Mucosa of gallbladder (tissue), 1 donor: ENCODE measurements at places on chromosomes 5 and 9. TPM values are rescaled to one million over a fixed set of nuclear protein-coding genes. Genes with fewer than 3 reads are reported as not detected.

DNA sequence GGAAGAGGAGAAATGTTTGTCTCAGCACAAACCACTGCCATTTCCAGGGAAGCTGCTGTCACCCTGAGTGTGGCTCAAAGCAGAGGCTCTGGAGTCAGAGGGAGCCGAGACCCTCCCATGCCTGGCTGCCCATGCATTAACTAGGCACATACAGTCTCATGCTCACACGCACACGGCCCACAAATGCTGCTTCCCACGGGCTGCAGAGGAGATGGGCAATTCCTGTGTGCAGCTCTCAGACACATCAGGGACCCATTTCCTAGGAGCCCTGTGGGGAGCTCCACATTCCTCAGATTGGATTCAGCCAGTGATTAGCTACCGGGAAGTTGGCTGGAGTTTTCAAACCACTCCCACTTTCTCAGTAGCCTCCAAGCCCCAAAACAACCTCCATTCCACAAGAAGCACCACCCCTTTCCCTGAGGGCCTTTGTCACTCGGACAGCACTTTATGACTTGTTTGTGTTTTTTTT lies 9.1 kb upstream of the PTGES start:
- DNase-seq, result no peak

- no peak for DNase-seq
Observed at GRCh38 chr9:31355159-31355882, 1029.1 kb upstream of the ACO1 start.

- DNase-seq, result no peak
Observed at GRCh38 chr5:179870952-179871351, 12.3 kb upstream of the MRNIP start.

DNA sequence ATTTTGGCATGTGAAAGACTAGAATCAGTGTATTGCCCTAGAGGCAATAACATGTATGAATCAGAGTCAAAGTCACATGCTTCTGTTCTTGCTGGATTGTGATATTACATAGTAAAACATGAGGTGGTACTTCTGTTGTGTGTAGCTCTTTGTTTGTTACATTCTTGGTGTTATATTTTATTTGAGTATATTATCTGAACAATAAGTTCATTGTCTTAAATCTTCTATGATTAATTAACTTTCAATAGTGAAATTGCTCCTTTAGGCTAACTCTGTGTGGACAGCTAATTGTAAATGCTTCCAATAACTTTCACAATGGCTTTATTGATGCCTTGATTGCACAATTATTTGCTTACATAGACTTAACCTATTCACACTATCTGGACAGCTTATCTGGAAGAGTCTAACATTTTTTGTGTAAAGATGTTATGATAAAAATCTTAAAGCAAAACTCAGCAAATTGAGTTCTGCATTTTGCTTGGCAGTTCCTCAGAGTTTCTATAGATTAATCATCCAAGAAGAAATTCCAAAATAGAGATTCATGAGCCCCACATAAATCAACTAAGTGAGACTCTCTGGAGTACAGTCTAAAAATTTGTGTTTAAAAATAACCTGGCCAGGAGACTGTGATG lies 239.6 kb upstream of the TUSC1 start:
- DNase-seq, result no peak

DNA sequence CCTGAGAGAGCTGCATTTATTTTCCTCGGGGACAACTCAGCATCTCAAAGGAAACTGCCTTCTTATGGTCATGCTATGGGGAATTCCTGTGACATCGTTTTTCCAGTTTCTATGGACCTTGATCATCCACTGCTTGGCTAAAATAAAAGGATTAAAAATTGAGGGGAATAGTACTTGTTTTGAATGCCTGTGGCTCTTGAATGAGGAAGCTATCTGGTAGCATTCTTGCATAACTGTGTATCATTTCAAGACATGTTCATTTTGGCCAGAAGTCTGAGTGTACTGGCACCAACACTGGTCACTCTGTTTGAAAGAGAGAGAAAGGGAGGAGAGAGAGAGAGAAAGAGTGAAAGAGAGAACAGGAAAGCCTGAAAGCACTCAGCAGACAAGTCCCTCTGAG lies 116.7 kb downstream of the DOCK2 start:
- no peak for DNase-seq

- peak; percentile 23 for DNase-seq
Observed at GRCh38 chr5:95620030-95620869, at the start of gene GPR150. Gene GPR150 (plus strand): TSS chr5:95620087. CDS start chr5:95620276, 189 bp downstream.

DNA sequence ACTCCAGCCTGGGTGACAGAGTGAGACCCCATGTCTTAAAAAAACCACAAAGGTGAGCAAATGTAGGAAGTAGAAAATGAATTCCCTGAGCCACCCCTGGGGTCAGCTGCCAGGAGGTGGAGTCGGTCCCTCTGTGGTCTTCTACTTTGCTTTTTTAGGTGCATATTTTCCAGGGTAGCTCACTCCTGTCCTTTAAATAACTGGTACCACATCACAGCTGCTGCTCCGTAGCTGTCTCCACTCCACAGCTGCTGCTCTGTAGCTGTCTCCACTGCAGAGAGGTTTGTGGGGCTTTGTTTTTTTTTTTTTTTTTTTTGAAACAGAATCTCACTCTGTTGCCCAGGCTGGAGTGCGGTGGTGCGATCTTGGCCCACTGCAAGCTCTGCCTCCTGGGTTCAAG lies 8.9 kb downstream of the WDR5 start:
- no peak for DNase-seq

DNA sequence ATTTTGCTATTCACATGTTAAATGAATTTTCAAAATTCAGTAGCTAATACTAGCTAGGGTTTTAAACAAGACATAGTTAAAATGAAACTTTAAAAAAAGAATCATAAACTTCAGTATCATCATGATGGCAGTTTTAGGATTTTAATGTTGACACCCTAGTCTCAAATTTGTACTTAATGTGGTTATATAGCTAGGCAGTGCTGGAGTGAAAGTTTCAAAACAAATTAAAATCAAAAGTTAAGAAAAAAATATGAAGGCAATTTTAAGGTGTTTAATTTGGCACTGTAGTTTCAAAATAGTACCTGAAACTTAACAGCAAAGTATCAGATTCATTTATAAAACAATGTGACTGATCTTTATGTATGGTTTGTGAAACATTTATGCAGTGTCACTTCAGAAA lies 19.3 kb upstream of the CDKN2B start:
- DNase-seq, result no peak

DNA sequence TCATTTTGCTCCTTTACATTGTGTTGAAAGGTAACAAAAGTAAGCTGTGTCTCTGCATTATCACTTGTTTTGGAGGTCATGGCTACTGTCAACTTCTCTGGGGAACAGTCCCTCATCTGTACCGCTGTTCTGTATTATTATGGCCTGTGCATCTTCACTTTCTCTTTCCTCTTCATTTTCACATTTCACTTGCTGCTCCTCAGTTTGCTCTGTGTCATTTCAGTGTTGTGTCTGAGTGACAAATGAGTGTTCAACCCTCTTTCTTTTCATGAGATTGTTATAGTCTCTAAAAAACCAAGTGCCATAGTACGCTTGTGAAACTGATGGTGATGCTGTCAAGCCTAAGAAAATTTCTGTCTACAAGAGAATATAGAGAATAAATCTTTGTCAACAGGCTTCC lies 122.0 kb upstream of the FER start:
- no peak for DNase-seq

GRCh38 chr5:96868603-96869371 lies 7.5 kb upstream of the ERAP2 start:
- DNase-seq, result no peak

GRCh38 chr5:137563646-137564397 lies 64.7 kb upstream of the SPOCK1 start:
- no peak for DNase-seq

The PROB1 gene
- total RNA-seq, result 3.0 TPM

The BTNL8 gene
- total RNA-seq, result 47.3 TPM

The DAB2IP gene
- total RNA-seq, result 114 TPM

The SLC34A1 gene
- 0.06 TPM for total RNA-seq

The PCDHB5 gene
- 8.0 TPM for total RNA-seq
